Left renal pelvis (tissue), 4 donors: ENCODE measurements at places on chromosomes 7 and 10. TPM values are rescaled to one million over a fixed set of nuclear protein-coding genes. Genes with fewer than 3 reads are reported as not detected.

MYPN gene
- polyA plus RNA-seq: 0.06 TPM

ELMO1 gene
- 15.0 TPM for polyA plus RNA-seq

WEE2 gene
- 0.60 TPM for polyA plus RNA-seq

SPDYE9 gene
- 0.95 TPM for polyA plus RNA-seq

ACSL5 gene
- polyA plus RNA-seq: 5.9 TPM

ZNF727 gene
- polyA plus RNA-seq: 0.24 TPM

TBL2 gene
- 37.0 TPM for polyA plus RNA-seq

LEP gene
- 0.36 TPM for polyA plus RNA-seq

UCN3 gene
- 2.8 TPM for polyA plus RNA-seq
